ENCODE measurements at places on chromosomes 1 and 21.

DNA sequence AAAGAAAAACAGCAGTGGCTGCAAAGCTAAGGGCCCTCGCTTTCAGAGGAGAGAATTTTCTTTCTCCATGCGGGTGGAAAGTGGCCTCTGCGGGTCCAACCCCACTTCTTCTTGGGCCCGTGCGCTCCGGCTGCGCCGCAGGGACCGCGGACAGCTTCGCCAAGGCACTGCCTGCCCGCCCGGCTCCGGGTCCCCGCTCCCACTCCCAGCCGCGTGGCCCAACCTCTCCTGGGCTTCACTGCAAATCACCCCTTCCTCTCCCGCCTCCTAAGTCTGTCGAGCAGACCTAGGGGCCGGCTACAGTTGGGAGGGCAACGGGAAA, 1.0 kb upstream of the RUNX3 start:
- no peak for DNase-seq

DNA sequence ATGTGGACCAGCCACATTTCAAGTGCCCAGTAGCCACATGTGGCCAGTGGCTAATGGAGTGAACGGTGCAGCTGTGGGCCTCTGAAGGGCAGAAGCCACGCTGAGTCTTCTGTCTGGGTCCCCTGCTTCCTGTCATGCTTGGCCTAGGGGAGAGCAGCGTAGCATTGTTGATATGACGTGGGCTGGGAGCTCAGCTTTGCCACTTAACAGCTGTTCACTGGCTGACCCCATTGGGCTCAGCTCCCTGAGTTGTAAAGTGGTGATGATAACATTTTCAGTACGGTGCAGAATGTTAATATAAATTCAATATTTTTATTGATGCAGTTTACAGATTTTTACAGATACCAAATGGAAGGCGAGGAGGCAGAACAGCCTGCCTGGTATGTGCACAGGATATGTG, 4.5 kb downstream of the PODN start:
- no peak for DNase-seq

- DNase-seq: no peak
Measured at GRCh38 chr1:50066806-50067205, 41.9 kb upstream of the ELAVL4 start.

DNA sequence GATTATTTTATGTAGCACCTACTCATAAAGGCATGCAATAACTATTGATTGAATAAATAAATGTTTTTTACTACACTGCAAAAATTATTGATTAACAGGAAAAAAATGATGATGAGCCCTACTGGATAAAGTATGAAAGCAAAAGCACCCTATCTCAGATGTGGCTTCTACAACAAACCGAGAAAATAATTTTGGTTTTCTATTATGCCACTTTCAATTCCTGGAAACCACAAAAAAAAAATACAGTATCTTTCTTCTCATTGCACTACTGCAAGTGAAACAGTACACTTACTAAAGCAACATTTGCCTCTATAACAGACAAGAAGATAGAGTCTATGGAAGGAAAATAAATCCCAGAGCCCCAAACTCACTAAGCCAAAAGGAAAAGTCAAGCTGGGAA, 1882.4 kb downstream of the NCAM2 start:
- no peak for DNase-seq

DNA sequence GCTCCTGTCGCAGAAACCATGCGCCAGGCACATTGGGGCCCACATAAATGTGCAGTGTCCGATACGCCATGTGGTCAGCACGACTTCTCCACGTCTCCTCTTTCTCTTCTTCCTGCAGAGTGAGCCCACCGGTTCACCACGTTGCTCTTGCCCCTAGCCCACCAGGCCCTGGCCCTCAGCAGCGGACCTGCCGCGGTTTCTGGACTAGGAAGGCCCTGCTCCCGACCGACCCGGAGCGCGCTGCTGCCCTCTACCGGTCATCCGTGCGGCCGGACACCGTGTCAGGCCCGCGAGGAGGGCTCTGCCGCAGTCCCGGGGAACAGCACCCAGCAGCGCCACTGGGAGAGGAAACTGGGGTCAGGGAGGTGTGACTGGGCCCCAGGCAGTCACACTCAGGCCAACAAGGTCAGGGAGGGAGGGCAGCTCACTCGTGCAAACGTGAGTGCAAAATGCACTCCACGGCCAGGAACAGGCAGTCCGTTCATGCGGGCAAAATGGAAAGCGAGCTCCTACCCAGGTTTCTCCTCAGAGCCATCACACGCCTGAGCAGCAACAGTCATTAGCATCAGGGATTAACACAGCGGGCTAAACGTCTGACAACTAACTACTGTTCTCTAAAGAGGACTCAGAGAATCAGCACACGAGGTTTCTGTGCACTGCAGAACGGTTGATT, 13.7 kb downstream of the TLR5 start:
- no peak for DNase-seq

GRCh38 chr1:17207046-17207445, 2.1 kb downstream of the PADI1 start:
- no peak for DNase-seq

DNA sequence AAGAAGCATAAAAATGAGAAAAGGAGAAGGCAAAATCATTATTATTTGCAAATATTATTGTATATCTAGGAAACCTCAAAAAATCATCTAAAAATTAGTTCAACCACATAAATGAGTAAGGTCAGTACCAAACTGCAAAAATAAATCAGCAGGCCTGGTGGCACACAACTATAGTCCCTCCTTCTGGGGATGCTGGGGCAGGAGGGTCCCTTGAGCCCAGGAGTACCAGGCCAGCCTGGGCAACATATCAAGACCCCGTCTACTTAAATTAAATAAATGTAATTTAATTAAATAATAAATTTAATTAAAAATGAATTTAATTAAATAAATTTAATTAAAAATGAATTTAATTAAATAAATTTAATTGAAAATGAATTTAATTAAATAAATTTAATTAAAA, 40.3 kb upstream of the TRIM67 start:
- no peak for DNase-seq

DNA sequence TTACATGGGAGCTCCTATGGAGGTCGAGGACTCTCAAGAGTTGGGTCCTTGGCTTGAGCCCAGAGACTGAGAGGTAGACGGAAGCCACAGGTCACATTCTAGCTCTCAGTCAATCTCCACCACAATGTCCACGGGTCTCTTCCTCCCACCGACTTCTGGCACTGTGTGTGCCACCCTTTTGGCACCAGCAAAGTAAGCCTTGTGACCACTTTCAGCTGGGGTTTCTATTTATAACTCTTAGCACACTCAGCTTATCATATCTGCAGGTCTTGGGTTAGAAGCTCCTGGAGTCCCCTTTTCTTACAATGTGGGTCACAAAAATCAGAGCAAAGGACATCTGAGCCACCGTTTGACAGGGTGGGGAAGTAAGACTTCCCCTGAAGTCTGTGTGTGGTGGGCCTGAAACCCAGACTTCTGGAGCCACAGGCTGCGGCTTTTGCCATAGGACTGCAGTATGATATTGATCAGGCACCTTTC, 28.3 kb downstream of the NCMAP start:
- no peak for DNase-seq

DNA sequence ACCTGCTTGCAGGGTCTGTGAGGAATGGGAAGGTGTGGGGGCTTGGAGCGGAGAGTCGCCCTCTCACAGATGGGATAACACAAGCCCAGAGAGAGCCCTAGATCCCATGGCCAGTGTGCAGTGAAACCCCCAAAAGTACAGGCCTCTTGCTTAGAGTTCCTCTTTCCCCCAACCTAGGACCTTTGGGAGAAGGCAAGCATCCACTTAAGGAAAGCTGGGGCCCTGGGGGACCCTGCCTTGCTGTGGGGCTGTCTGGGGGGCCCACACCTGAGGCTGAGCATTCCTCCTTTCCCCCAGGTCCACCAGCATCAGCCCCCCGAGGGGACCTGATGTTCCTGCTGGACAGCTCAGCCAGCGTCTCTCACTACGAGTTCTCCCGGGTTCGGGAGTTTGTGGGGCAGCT, 1.1 kb downstream of the VWA1 start:
- no peak for DNase-seq

GRCh38 chr1:202349206-202349928, 868 bp downstream of the PPP1R12B start:
- DNase-seq: no peak

DNA sequence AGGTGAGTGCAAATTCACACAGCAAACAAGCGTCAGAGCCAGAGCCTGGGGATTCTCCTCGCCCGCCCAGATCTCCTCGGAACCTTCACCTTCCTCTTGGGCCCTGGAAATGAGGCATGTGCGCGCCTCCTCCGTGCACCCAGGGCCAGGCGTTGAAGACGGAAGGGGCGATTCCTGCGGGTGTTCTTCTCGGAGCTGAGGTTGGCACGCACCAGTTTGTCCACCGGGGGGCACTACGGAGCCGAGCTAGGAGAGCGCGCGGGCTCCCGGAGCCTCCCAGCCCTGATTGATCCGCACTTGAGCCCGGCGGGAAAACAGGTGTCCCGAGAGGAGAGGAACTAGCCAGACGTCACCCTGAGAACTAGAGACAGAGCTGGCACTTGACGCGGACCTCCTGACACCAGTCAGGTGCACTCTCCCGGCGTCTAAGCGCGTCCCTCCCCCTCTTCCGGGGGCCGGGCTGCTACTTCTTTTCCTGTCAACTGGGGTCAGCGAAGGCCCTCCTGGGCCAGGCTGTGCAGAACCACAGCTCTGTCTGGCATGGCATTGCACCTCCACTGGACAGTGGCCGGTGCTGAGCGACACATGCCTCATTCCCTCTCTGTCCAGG, 18.3 kb upstream of the SERINC2 start:
- no peak for DNase-seq

DNA sequence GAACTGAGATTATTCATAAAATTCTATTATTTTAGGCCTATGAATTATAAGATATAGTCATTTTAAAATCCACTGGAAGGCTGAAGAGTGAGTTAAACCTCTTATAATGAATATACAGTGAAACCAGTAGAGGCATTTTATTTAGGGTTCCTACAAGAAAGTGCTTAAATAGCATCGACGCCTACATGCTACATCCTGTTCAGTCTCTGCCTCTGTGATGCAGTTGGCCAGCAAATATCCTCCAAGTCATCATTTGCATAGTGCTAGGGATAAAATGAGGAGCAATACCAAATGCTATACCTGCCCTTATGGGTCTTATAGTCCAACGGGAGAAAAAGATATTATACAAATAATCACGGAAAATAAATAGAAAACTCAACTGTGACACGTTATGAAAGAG, 59.6 kb downstream of the EDEM3 start:
- DNase-seq: no peak

Data from vagina (tissue), 2 donors.